Epithelial cell of umbilical artery (primary cell): ENCODE measurements at places on chromosomes 11 and 22. TPM values are rescaled to one million over a fixed set of nuclear protein-coding genes. Genes with fewer than 3 reads are reported as not detected.

The OR51E1 gene
- not detected in 2 replicates for total RNA-seq

The LMO2 gene
- 27.0 and 42.7 TPM in 2 replicates for total RNA-seq

The LRRC74B gene
- not detected in 2 replicates for total RNA-seq

The ELMOD1 gene
- under 0.01 and 0.30 TPM in 2 replicates for total RNA-seq

The PLAAT2 gene
- not detected in 2 replicates for total RNA-seq

The HEPN1 gene
- 0.46 TPM in 1 of 2 replicates, not detected in the other for total RNA-seq

The ANO1 gene
- 0.15 TPM in 1 of 2 replicates, not detected in the other for total RNA-seq

The FAM181B gene
- under 0.01 and 0.15 TPM in 2 replicates for total RNA-seq

The ELFN2 gene
- total RNA-seq, result under 0.01 TPM in 2 replicates

The PATE2 gene
- total RNA-seq, result 0.32 TPM in 1 of 2 replicates, not detected in the other

The MLC1 gene
- total RNA-seq, result not detected in 2 replicates

The TRAPPC4 gene
- total RNA-seq, result 81.5 and 160 TPM in 2 replicates

The TANGO2 gene
- 43.2 and 54.6 TPM in 2 replicates for total RNA-seq

The CABP7 gene
- total RNA-seq, result not detected in 2 replicates

The OR5AS1 gene
- not detected in 2 replicates for total RNA-seq

The CNTF gene
- total RNA-seq, result 0.97 and 1.8 TPM in 2 replicates

The MOGAT2 gene
- total RNA-seq, result not detected in 2 replicates

The TMEM191C gene
- 0.61 TPM in 1 of 2 replicates, not detected in the other for total RNA-seq

The PNPLA5 gene
- total RNA-seq, result not detected in 2 replicates

The OSM gene
- not detected in 2 replicates for total RNA-seq

The KRTAP5-1 gene
- not detected in 2 replicates for total RNA-seq

The PPP6R3 gene
- total RNA-seq, result 131 and 144 TPM in 2 replicates

The ZP1 gene
- not detected in 2 replicates for total RNA-seq

The ASCL3 gene
- not detected in 2 replicates for total RNA-seq

The GLYATL2 gene
- total RNA-seq, result 0.61 TPM in 1 of 2 replicates, not detected in the other

The MIOX gene
- not detected in 2 replicates for total RNA-seq

The GNB1L gene
- 7.8 and 10.6 TPM in 2 replicates for total RNA-seq

The RAPSN gene
- total RNA-seq, result under 0.01 and 0.30 TPM in 2 replicates

The TMEM126B gene
- 78.3 and 100 TPM in 2 replicates for total RNA-seq

The KIAA0930 gene
- total RNA-seq, result 33.8 and 43.2 TPM in 2 replicates

The CD81 gene
- total RNA-seq, result 145 and 168 TPM in 2 replicates

The ADORA2A gene
- 9.4 and 41.8 TPM in 2 replicates for total RNA-seq

The GSTT2B gene
- 1.3 and 9.6 TPM in 2 replicates for total RNA-seq

The SOX6 gene
- total RNA-seq, result under 0.01 TPM in 2 replicates

The OR2AG2 gene
- under 0.01 and 0.15 TPM in 2 replicates for total RNA-seq

The NARS2 gene
- 21.4 and 23.3 TPM in 2 replicates for total RNA-seq

The C11orf97 gene
- not detected in 2 replicates for total RNA-seq

The YPEL4 gene
- total RNA-seq, result under 0.01 TPM in 1 of 2 replicates, not detected in the other

The PTPN5 gene
- not detected in 2 replicates for total RNA-seq

The KDELR3 gene
- 25.5 and 80.2 TPM in 2 replicates for total RNA-seq

The SCN4B gene
- total RNA-seq, result under 0.01 and 0.15 TPM in 2 replicates

The FOLH1 gene
- 3.6 and 4.5 TPM in 2 replicates for total RNA-seq

The CBLIF gene
- not detected in 2 replicates for total RNA-seq

The ENTHD1 gene
- not detected in 2 replicates for total RNA-seq

The PAMR1 gene
- 0.32 and 1.7 TPM in 2 replicates for total RNA-seq

The KRTAP5-9 gene
- total RNA-seq, result not detected in 2 replicates

The KCNJ4 gene
- not detected in 2 replicates for total RNA-seq

The LDHAL6A gene
- total RNA-seq, result not detected in 2 replicates

The INS gene
- total RNA-seq, result not detected in 2 replicates

The PRG3 gene
- not detected in 2 replicates for total RNA-seq

The CYTH4 gene
- 0.15 TPM in 1 of 2 replicates, not detected in the other for total RNA-seq

The OR5B21 gene
- total RNA-seq, result not detected in 2 replicates

The CLDN5 gene
- 569 and 1,366 TPM in 2 replicates for total RNA-seq

The SNX15 gene
- total RNA-seq, result 8.1 and 8.5 TPM in 2 replicates

The OR56A3 gene
- not detected in 2 replicates for total RNA-seq

The PRAME gene
- not detected in 2 replicates for total RNA-seq

The GVQW3 gene
- 0.97 and 3.0 TPM in 2 replicates for total RNA-seq

The KIRREL3 gene
- under 0.01 TPM in 1 of 2 replicates, not detected in the other for total RNA-seq
